ENCODE measurements at places on chromosomes 2 and 18.

GRCh38 chr2:219637842-219638185, 10.4 kb downstream of the SLC4A3 start:
- no peak for DNase-seq

GRCh38 chr2:230144355-230144754, 75.4 kb downstream of the SP110 start:
- DNase-seq, result no peak

DNA sequence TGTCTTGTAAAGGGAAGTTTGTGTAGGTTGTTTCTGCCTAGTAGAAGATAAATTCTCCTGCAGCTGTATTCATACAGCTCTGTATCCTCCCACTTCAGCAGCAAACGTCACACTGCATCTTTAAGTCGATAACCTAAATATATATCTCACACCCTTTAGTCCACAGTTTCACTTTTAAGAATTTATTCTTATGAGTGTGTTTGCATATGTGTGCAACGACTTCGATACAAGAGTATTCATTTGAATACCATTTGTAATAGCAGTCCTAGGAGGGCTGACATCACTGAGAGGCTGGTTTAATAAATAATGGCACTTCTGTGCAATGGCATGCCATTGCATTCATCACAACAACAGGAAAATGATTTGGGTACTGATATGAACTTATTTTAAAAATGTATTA, 63.8 kb upstream of the MSH6 start:
- no peak for DNase-seq

GRCh38 chr2:108579623-108580022, 45.4 kb downstream of the LIMS1 start:
- DNase-seq, result no peak

GRCh38 chr2:27407798-27408491, 1.4 kb downstream of the PPM1G start:
- DNase-seq, result no peak

DNA sequence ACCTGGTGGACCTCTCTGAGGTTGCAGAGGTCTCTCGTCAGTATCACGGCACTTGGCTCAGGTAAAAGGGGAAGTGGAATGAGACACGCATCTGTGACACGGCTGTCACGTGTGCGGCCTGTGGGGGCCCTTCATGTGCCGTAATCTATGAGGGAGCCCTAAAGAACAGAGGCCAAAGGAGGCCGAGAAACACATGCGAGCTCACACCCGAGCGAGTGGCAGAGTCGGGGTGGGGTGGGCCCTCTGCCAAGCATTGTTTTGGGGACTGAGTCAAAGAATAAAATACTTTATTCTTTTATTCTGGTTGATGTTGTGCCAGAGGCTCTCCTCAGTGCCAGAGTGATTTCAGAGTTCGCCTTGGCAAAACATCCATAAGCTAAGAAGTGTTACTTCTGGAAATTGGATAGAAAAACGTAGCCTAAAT, 43.3 kb downstream of the PLB1 start:
- DNase-seq, result no peak

DNA sequence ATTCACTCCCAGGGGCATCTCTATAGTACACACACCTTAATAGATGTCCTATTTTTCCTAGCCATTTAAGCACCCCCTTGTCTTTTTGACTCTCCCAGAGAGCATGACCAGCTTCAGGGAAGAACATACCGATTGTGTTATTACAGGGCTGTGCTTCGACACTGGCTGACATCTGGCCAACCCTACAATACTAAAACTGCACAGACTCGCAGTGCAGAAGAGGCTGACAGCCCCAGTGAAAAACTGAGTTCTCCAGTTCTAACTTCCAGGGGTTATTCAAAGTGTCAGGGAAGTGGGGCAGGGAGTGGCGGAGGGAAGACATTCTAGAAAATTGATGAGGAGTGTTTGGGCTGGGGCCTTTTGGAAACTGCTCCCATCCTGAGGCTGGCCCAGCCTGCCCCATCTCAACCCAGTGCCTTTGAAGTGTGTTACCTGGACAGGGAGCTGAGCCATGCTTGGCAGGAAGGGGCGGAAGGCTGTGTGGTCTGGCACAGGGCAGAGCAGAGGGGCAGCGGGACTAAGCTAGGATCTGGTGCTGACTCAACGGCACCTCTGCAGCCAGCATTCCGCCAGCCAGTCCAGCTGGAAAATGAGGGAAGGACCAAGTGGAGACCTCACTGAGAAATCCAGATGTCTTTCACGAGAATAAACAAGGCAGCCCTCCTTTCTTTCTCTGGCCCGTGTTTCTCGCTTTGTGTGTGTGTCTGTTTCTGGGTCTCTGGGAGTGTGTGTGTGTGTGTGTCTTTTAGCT, 15.4 kb upstream of the IGFBP5 start:
- no peak for DNase-seq

DNA sequence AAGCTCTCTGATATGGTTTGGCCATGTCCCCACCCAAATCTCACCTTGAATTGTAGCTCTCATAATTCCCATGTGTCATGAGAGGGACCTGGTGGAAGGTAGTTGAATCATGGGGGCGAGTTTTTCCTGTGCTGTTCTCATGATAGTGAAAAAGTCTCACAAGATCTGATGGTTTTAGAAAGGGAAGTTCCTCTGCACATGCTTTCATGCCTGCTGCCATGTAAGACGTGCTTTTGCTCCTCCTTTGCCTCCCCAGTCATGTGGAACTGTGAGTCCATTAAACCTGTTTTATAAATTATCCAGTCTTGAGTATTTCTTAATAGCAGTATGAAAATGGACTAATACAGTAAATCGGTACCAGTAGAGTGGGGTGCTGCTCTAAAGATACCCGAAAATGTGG, 34.9 kb downstream of the LTBP1 start:
- DNase-seq, result no peak

- DNase-seq, result no peak
Measured at GRCh38 chr2:45268631-45269030, 259.4 kb upstream of the SIX2 start.

GRCh38 chr18:13989199-13989598, 73.9 kb upstream of the MC2R start:
- DNase-seq, result no peak

- DNase-seq, result no peak
Measured at GRCh38 chr2:180846756-180847472, 133.5 kb upstream of the UBE2E3 start.

DNA sequence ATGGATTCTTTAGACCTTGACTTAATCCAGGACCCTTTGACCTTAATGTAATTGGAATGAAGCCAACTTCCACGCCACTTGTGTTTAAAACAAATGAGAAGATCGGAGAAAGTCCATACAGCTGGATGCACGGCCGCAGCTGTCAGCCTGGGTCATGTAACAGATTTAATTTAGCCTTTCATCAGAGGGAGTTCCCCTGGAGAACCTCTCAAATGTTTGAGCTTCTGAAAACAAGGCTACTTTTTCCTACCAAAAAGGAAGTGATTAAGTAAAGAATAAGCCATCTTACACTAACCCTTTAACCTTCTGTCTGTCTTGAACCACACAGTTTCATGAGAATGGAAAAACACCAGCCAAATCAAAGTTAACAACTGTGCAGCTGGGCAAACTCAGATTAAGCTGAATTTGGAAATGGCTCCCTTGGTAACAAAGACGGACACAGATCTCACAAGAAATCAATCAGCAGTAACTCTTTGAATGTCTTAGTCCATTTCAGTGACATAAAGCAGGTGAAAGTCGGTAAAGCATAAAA, 103.6 kb downstream of the DOCK10 start:
- DNase-seq, result no peak

DNA sequence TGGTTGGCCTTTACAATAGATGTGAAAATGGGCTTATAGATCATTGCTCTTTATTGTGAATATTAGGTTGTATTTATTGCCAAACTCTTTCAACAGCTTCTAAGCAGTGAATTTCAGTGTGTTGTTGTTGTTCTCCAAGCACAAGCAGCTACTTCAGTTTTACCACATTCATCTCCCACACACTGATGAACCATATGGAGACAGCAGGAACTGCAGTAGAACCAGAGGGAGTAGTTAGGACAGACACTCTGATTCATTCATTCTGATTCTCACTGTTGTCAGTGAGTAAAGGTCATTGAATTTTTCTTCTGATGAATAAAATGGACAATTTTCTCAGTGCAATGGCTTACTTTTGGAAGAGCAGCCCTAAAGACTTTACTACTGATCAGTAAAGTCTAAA, 40.2 kb downstream of the CCDC74A start:
- DNase-seq, result no peak

DNA sequence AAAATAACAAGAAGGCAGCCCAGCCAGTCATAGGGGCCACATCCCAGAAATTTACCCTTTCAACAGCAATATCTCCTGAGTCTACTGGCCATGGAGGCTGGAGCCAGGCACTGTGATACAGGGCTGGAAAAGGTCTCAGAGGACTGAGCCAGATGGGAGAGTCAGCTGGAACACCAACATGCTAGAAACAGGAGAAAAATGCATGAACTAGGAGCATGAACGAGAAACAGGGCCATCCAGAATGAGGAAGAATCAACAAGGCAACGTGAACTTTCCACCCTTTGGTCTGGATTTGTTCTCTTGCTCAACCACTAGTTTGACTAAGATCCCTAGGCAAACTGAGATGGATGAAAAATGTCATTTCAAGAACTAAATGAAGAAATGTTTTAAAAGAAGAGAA, 13.1 kb downstream of the PID1 start:
- DNase-seq, result no peak
